ENCODE measurements at places on chromosomes 11 and 22.
A peak's percentile ranks its signal among the peaks of the same experiment; 100 is the strongest.

GRCh38 chr11:14854057-14854456, 38.0 kb downstream of the CYP2R1 start:
- DNase-seq = no peak

DNA sequence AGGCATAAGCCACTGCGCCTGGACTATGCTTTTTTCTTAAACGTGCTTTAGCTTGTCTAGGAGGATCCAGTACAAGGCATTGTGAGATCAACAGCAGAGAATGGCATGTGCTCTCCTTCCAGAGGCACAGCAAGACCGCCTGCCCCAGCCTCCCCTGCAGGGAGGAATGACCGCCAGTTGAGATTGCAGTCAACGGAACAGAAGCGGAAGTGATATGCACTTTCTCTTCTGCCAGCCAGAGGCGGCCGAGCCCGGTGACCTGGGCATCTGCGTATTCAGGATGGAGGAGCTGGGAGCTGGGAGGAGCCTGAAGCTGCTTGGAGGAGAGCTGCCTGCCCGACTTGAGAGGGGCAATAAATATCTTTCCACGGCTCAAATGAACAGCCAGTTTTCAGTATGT, 243.0 kb downstream of the CTTN start:
- DNase-seq = no peak

DNA sequence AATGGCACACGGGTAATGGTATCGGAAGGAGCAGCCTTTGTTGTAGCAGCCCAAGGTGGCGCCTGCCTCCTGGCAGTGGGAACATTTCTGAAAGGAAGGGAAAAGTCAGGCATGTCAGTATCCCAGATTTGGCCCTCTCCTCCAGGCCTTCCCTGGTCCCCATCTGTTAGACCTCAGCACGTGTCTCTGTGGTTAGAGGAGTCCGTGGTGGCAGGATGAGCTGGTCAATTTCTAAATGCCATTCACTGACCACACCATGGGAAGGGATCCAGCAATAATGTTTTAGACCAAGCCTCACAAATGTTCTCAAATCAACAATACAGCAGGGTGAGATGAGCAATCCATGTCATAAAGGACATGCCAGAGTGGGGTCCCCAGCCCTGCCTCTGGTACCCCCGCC, 49.0 kb upstream of the CYP2D6 start:
- peak; percentile 58 for DNase-seq

- DNase-seq = no peak
These were observed 480 bp upstream of the SMARCB1 start for GRCh38 chr22:23786261-23786710.

GRCh38 chr22:36840106-36840505, 20.7 kb upstream of the NCF4 start:
- DNase-seq = no peak

DNA sequence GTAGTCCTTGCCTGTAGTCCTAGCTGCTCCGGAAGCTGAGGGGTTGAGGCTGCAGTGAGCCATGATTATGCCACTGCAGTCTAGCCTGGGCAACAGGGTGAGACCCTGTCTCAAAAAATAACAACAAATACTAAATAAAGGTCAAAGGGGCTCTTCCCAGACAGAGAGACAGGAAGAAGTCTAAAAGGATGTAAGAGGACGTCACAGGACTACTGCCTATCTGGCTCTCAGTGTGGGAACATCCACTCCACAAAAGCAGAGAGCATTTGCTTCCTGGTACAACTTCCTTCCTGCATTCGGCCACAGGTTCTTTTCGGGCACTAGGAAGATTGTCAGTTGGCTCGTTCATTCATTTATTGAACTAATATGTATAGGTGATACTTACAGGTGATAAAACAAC, 110.6 kb downstream of the SGSM3 start:
- DNase-seq = no peak

DNA sequence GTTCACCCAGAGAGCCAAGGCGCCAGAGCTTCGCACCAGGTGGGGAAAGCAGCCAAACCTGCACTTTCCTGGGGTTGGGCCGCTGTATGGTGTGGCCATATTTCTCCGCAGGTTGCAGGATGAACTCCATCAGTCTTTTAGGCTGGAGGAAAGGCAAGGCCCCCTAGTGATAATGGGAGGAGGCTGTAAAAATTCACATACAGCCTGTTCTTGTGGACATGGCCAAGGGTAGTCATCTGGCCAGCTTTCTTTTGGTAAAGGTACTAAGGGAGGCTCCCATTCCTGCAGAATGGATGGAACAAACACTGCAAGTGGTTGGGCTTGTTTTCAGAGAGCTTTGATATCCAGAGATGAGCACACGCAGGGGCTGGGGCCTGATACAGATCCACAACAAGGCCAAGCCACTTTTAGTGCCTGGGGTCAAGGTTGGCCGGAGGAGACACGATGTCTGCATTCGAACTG, 29.6 kb downstream of the C22orf31 start:
- DNase-seq = peak; percentile 34
